ENCODE measurements at places on chromosomes 12 and 14.

GRCh38 chr12:92408072-92408900, 262.6 kb upstream of the BTG1 start:
- peak; percentile 54 for DNase-seq

DNA sequence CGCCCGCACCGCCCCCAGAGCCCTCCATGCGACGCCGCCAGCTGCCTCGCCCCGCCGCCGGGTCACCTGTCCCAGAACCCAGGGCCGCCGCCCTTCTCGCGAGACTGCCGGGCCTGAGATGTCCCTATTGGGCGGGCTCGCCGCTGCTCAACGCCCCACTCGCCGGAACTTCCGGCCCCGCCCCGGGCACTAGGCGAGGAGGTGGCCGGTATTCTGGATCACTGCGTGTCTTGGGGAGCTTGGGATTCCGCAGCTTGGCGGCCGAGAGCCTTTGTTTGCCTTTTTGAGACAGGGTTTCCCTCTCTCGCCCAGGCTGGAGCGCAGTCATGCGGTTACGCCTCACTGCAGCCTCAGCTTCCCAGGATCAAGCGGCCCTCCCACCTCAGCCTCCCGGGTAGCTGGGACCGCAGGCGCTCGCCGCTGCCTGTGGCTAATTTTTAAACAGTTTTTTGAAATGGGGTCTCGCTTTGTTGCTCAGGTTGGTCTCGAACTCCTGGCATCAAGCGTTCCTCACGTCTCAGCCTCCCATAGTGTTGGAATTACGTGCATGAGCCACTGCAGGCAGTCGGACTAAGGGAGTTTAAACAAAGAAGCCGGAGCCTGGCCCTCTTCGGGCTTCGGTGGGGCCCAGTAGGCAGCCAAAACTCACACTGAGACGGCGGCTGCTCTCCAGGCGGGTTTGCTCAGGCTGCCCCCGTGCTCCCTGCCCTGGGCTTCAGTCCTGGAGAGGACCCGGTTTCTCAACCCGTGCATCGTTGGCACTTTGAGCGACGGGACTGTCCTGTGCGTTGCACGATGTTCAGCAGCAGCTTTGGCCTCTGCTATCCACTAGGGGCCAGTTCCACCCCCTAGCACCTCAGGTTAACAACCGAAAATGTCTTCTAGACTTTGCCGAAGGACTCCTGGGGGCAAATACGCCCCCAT, at the start of gene SLC15A4:
TSS of gene SLC15A4 (minus strand) at position 43 of the 924 bp plus-strand sequence. CDS start at position 28, 15 bp downstream.
- peak; percentile 98 for DNase-seq

DNA sequence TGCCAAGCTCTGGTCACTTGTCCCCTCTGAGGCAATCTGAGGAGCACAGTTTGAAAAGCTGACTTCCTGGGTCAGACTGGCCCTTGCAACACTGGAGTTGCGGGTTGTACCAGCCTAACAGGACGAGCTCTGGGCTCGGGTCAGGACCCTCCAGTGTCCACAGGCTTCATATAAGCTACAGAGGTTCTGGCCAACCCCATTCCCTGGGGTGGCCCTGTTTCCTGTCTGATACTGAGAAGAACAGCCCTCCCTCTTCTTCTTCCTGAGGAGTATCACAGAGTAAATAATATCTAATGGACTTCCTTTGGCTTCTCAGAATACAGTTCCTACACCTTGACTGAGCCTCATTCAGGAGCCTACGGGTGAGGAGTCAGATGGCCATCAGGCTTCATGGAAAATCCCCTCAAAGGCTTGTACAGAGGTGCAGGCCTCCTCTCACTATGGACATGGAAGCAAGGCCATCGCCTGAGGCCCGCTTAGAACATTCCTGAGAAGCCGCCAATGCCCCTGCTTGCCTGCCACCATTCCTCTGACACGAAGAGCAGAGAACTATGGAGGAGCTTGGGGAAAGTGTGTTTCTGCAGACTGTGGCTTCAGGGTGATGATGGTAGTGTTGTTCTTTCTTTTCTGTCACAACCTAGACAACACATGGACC, 28.5 kb upstream of the ANO2 start:
- DNase-seq: no peak

DNA sequence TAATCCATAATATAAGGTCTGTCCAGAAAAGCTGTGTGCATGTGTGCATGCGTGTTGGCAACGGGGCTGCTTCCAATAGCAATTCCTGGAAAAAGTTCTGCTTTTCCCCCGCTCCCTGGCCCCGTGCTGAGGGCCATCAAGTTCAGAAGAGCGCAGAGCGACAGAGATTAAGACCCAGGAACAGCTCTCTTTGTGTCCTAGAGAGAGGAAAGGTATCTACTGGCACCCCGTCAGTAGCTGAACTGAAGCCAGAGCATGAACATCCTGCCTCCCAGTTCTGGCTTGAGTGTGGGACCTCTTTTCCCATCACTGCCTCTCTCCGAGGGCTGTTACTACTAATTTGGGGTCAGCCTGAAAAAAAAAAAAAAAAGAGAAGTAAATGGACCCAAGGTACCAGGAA, 15.5 kb downstream of the HDAC7 start:
- DNase-seq: no peak

DNA sequence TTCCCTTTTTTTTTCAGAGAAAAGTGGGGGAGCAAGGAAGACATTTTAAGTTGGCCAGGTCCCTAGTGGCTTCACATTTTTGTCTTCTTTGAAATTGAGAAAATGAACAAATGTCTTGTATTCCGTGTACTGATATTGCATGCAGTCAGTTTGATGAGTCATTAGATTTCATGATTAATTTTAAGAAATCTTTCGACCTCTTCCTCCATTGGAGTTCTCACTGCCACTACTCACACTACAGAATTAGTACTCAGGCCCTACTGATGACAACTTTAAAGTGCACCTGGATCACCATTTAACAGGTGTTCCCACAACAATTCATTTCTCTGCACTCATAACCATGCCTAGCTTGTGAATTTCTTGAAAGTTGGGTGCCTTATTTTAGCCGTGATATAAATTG, 50.5 kb downstream of the SAMD4A start:
- no peak for DNase-seq

GRCh38 chr14:57938533-57938932, 72.6 kb upstream of the SLC35F4 start:
- DNase-seq: peak; percentile 39

DNA sequence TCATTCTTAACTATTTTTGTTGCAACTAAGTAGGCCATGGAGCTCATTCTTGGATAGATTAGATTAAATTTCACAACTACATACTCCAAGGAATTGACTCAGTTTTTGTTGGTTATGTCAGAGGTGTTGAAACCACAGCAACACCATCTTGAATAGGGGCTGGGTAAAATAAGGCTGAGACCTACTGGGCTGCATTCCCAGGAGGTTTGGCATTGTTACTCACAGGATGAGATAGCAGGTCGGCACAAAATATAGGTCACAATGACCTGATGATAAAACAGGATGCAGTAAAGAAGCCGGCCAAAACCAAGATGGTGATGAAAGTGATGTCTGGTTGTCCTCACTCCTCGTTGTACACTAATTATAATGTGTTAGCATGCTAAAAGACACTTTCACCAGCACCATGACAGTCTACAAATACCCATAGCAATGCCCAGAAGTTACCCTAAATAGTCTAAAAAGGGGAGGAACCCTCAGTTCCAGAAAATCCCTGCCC, 20.9 kb downstream of the DMAC2L start:
- DNase-seq: no peak

DNA sequence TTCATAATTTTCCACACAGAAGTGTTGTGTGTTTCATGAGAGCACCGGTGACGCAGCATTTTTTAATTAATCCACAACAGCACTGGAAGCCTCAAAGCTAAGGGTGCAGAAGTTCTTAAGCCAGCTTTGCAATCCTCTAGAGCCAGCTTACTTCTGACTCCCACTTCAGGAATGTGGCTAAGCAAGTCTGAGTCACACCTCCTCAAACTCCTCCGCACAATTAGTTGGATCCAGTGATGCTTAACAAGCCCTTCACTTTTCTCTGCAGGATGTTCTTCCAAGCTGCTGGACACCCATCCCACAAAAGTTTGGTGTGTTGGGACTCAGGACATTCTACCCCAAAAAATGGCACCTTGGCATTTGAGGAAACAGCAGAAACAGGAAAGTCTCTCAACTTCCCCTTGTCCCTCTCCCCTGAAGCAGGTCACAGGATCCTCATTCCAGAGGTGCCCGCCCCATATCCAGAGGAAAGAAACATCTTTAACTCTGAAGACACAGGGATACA, 210.0 kb downstream of the PPM1H start:
- DNase-seq: peak; percentile 99

DNA sequence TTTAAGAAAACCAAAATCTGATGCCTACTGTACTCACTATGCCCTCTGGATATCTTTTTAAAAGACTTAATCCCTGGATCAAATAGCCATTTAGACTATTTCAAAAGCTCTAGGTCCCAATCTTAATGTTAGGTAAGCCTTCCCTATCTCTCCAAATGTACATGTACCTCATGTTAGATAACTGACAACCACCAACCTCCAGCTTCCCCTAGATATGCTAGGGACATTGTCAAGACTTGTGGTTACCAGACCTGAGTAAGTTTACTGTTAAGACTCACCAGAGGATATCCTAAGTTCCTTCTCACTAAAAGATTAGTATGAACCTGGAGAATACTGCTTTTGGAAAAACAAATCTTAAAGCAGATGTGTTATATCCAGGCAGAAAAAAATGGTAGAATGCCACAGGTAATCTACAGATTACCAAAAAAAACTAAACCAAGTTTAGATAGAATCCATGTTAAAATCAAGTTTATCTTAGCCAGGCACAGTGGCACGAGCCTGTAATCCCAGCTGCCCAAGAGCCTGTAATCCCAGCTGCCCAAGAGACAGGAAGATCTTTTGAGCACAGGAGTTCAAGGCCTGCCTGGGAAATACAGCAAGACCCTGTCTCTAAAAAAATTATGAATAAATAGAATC, 9.7 kb downstream of the NAP1L1 start:
- DNase-seq: no peak

DNA sequence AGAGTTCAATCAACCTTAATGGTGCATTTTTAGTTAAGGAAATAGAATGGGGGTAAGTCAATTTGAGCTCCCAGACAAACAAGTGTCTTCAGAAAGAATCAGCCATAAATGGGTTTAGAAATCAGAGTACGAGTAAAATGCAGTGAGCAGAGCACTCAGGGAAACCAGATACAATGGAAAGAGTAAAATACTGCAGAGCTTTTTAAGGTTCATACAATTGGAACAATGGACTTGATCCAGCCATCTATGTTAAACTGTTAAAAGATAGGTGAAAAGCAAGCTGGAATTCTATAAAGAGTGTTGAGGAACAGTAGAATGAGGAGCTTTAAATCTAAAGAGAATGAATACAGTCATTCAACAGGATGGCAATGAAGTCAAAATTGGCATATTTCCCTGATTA, 23.8 kb upstream of the PCNX4 start:
- DNase-seq: no peak

DNA sequence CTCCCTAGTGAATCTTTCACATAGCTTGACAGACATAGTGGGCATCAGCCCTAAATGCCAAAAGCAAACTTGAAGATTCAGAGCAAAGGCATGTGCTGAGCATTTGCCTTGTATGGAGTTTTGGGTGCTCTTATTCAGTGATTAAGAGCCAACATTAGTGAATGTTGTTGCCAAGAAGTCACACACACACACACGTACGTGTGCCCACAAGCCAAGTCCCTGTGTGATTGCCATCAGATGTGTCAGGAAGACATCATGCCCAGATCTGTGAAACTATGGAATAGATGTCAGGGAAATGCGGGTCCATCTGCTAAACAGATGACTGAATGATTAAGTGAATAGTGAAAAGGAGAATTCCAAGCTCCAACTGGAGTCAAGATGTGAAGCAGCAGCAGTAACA, 149.0 kb downstream of the AKAP6 start:
- DNase-seq: no peak

GRCh38 chr14:25122843-25123242, 72.9 kb upstream of the STXBP6 start:
- DNase-seq: no peak

DNA sequence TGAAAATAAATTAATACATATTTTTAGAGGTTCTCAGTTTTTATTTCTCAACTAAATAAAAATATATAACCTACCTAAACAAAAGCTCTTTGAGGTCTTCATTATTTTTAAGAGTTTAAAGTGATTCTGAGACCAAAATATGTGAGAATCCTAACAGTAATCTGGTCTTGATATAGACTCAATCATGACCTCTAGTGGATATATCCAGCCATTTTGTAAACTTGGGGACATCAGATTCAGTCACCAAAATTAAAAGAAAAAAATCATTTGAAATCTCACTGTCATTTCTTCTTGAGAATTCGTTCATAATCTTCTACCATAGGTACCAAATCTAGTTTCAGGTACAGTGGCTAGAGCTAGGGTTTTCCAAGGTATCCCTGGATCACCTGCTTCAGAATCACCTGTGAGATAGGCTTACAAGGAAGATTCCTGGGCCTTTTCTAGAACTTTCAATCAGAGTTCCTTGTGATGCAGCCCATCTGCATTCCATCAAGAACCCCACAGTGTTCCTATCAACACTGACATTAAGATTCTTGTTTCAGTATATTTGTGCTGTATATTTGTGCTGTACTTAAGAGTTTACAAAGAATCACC, 214.9 kb downstream of the ADAMTS20 start:
- peak; percentile 72 for DNase-seq

GRCh38 chr12:5884866-5885265, 60.2 kb downstream of the ANO2 start:
- no peak for DNase-seq

DNA sequence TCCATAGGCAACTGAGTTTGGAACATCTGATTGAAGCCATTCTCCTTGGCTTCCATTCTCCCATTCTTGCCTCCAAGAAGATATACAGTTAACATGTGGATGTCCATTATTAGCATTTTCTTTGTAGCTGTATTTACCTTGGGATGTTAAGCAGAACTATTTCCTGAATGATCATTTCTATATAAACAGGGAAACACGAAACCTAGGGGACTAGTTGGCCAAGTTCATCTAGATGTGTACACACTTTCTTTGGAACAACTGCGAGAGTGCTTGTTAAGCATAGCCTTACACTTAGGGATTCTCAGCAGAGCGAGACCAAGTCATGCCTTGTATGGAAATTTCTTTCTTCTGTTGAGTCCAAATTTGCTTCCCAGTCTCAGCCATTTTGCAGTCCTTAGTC, 42.1 kb downstream of the DRAM1 start:
- no peak for DNase-seq

GRCh38 chr12:12560587-12561370, 1.9 kb downstream of the DUSP16 start:
- DNase-seq: peak; percentile 91

DNA sequence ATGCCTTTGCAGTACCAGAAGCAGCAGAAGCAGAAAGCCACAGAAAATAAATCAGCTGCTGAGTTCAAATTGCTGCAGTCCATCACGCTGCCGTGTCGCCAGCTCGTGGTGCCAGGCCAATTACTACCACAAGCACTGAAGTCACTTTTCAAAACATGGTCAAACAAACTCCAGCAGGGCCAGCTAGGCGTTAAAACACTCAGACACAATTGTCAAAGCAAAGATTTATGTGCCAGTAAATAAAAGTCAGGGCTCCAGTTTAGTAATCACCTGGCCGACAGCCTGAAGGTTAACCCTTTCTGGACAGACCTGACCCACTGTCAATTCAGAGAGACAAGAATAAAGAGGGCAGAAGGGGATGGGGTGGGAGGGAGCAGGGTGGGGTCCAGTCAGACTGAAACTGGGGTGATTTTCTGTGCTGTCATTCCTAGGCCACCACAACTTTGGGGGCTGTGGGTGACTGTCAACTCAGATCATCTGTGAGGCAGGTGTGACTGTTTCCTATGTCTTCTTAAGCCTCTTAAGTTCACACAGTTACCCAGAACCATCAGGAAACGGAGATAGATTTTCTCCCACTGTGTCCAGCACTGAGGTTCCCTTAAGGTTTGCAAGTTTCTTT, 109.8 kb upstream of the FUT8 start:
- no peak for DNase-seq
